Epithelial cell of prostate (primary cell): ENCODE measurements at places on chromosomes 2 and 18.

DNA sequence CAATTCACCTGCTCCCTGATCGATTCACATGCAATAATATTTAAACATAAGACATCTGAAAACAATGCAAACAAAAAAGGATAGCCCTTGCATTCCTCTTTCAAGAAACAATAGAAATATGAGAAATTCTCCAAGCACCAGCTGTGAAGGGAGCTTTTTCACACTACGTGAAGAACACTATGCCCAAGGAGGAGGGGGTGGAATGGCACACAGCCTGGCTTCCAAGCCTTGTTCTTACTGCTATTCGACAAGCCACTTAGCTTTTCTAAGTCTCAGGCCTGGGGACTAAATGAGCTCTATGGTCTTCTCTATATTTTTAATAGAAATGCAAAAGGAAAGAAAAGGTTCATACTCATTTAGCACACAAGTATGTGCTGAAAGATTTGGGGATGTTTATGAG lies 92.2 kb upstream of the CHRNA1 start:
- no peak for DNase-seq

DNA sequence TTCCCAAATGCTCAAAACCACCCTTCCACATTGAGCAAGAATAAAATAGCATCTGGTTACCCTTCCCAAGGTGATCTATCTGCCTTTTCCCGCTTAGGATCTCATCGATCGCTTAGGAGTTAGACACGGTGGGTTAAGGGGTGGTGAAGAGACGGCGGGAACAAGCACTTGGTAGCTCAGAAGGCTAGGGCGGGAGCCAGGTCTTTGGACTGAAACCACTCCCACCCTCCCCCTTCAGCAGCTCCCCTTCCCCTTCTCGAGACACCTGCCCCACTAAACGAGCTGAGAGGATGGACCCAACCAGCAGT lies 513 bp downstream of the THOC1 start:
- DNase-seq = no peak

- DNase-seq = no peak
Measured at GRCh38 chr18:79911344-79912270, 39.8 kb downstream of the SLC66A2 start.

- no peak for DNase-seq
Measured at GRCh38 chr2:2751715-2752315, 420.7 kb upstream of the MYT1L start.

- no peak for DNase-seq
Measured at GRCh38 chr2:149000158-149000938, 38.2 kb upstream of the LYPD6B start.

- no peak for DNase-seq
Measured at GRCh38 chr2:127293386-127293747, 577 bp downstream of the ERCC3 start.

- no peak for DNase-seq
Measured at GRCh38 chr2:177533253-177533652, 140.7 kb downstream of the AGPS start.

GRCh38 chr2:126899616-126900185 lies 1.0 kb downstream of the TEX51 start:
- no peak for DNase-seq

DNA sequence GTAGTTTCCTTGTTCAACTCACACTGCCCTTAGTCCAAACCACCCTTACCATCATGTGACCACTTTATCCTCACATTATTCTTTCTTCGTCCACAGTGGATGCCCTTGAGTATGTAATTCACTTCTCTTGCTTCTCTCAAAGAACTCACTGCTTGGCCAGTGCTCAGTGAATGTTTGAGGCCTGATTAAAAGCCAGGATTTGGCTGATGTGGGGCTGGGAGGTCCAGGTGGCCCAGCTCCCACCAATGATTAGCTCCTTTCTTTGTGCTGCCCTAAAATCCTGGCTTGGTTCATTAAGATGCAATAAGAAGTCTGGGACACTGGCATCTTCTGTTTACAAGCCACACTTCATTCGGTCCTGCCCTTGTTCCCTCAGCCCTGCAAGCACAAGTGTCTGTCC lies 97.8 kb upstream of the CELF4 start:
- no peak for DNase-seq

- no peak for DNase-seq
Measured at GRCh38 chr2:121804997-121805765, 49.7 kb downstream of the TSN start.

GRCh38 chr18:11412811-11413210 lies 196.6 kb upstream of the SLC35G4 start:
- DNase-seq = no peak

DNA sequence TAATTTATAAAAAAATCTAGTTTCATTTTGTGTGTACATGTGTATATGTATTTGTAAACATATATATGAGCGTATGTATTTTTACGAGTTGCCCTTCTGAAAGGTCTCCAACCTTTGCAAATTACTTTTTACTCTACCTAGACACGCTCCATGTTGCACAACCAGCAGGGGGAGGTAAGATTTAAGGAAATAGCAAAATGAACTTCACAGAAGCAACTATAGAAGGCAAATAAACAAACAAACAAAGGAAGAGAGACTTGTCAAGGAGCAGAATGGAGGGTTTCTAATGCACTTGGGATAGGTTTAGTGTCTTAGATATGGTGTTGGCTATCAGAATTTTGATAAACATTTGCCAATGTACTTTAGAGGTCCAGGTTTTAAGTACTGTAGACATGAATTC lies 820.5 kb upstream of the POU3F3 start:
- no peak for DNase-seq

DNA sequence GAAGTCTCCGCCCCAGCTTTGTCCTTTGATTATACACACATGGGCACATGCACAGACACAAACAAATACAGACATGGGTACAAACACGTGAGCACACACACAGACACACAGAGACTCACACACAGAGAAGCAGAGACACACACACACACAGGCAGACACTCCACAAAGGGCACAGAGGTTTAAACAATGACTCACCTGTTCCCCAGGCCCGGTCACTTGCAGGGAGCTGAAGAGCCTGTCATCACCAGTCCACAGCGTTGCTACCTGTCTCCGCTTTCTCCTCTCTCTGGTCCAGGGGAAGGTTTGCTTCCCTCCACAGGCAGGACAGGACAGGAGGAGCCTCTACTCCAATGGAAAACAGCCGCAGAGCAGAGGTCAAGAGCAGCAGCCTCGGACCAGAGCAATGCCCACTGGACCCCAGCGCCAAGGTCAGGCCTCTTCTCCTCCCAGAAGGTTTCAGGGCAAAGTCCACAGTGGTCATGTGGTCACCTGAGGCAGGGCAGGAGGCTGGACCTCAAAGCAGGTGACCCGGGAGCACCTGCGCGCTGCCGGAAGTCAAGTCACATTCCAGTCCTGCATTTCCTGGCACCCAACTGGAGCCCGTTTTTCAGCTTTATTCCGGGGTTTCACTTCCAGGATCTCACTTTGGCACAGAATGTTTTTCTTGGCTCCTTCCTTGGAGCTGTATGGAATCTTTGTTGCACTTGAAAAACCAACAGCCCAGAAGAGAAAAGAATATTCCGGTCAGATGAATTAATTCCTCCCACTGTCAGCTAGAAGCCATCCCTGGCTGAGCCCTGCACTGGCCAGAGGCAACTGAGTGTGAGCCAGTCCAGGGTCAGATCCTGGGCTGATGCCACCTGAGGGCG lies at the start of gene RAB17:
Gene RAB17, minus strand, starts transcription at position 463 of the 869 bp plus-strand sequence. CDS start 4,580 bp downstream, outside the sequence.
- peak; percentile 44 for DNase-seq

DNA sequence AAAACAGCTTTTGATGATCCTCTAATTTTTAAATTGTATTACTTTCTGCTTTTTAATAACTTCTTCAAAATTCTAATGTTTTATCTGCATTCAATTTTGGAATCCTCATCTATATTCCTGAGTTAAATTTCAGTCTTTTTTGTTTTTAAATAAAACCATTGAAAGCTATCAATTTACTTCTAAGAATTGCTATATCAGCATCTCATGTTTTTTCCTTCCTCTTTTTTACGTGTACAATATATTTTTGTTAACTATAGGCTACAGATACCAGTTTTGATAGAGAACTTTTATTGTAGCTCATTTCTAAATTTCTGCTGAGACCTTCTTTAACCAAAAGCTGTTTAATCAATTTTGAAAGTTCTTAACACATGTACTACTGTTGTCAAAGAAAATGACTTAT lies 84.5 kb downstream of the SS18 start:
- no peak for DNase-seq

DNA sequence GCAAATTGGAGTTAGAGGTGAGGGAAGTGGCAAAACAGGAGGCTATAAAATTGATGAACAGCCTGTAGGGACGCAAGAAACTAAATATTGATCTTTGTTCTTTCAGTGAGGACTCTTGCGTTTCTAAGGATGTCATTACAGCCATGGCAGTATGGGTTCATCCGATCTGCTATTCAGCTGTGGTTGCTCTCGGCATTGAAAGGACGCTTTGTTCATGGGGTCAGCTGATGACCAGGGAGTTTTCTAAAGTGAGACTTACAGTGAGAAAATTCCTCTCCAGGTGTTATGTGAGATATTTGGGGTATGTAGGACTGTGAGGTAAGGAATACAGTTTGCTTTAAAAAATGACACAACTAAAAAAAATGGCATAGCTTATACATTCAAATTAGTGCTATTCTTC lies 52.7 kb upstream of the PELI1 start:
- no peak for DNase-seq

GRCh38 chr18:55031979-55032378 lies 72.7 kb upstream of the CCDC68 start:
- DNase-seq = no peak

DNA sequence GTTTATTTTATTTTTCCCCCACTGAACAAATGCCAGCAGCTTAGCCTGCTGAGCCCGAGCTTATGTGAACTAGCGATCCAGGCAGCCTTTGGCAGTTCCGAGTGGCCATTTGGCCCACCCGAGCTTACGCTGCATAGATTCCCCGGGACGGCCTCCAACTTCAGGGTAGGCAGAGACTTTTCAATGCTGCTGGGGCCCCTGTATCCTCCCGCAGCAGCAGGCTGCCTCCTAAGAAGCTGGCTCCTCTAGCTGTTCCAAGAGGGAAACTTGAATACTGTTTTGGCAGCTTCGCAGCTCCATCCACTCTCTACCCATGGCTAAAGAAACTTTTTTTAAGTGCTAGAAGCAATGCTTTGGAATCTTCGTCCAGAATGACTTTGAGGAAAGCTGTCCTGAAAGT lies 295.2 kb downstream of the SS18 start:
- DNase-seq = no peak

- DNase-seq = no peak
Measured at GRCh38 chr2:175984846-175985245, 17.2 kb downstream of the LNPK start.

DNA sequence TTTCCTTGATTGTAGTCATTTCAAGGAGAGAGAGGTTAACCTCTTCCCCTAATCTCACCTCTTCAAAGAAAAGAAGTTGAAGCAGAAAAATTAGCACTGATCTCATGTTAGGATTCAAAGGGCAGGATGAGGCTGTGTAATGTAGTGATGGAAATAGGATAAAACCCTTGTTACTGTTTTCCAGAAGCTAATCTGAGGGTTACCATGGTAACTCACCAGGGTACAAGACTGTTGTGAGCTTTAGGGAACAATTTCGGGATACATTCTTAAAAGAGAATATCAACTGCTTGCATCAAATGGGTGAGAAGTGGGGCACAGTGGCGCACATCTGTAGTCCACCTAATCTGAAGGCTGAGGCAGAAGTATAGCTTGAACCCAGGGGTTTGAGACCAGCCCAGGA lies 64.9 kb upstream of the SLC39A10 start:
- DNase-seq = no peak

DNA sequence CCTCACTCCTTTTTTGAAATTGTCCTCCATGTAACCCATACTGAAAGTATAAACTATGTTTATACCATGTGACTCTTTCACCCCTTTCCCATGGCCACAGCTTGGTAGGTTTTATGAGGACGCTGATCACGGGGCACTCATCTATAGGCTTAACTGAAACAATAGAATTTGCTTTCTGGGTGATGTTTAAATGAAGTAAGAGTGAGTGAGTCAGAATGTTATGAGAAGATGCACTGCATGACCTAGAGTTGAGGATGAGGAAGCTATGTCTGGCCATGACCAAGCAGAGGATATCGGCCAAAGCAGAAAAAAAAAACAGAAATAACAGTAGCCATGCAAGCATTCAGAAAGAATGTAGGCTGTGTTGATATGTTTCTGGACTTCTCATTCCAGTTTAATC lies 34.9 kb downstream of the SCN1A start:
- DNase-seq = no peak

DNA sequence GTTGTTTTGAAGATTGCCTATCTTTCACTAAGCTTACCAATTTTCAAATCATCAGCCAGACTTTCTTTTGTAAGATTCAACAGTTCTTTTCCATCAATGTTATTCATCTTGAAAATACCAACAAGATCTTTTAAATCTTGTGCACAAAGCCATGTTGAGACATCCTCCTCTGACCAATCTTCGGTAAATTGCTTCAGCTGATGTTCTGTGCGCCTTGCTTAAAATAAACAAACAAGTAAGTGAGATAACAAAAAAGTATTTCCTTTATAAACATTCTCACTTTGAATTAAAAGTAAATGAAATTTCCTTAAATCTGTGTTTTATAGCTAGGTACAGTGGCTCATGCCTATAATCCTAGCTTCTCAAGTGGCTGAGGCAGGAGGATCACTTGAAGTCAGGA lies 30.3 kb downstream of the WDSUB1 start:
- DNase-seq = no peak

DNA sequence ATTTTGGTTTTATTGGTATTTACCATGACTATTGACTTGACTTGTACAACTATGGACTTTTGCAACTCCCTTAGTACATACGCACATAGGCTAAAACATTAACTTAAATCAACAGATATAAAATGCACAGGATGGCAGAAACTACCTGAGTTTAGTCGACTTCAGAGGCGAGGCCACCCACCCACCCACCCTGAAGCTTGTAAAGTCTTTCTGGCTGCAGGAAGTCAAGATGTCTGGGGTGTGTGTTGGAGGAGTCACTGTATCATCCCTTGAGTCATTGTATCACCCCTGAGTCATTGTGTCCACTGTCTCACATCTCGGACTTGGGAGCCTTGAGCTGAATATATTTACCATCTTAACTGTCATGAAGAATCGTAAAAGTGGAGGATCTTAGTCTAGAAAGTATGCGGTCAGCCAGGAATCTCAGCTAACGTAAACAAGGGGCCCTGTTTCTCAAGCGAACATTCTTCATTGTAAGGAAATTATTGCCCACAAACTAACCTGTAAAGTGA lies 140.0 kb upstream of the ST6GAL2 start:
- DNase-seq = peak; percentile 8

DNA sequence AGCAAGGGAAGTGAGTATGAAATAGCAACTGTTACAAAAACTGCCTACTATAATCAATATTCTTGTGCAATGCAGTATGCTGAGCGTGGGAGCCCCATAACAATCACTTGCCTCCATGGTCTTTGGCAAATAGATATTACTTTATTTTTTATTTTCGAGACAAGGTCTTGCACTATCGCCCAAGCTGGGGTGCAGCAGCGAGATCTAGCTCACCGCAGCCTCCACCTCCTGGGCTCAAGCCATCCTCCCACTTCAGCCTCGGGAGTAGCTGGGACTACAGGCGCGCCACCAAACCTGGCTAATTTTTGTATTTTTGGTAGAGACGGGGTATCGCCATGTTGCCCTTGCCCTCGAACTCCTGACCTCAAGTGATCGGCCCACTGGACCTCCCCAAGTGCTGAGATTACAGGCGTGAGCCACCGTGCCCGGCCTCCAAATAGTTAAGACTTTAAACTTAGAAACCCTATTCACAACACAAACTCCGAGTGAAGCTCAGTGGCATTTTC lies 1.2 kb upstream of the CCNT2 start:
- DNase-seq = no peak

- DNase-seq = no peak
Measured at GRCh38 chr2:226813148-226813701, 13.6 kb upstream of the IRS1 start.

- DNase-seq = no peak
Measured at GRCh38 chr2:186256540-186256939, 229.5 kb upstream of the ZC3H15 start.
